DMS53 (cell line): ENCODE measurements at places on chromosomes 12 and 14.

GRCh38 chr12:121087467-121088194 is 45.0 kb upstream of the P2RX7 start:
- no peak for DNase-seq

- DNase-seq: no peak
Measured at GRCh38 chr12:120696626-120697025, 9.7 kb downstream of the MLEC start.

GRCh38 chr12:78244916-78245507 is 414.3 kb downstream of the NAV3 start:
- no peak for DNase-seq

DNA sequence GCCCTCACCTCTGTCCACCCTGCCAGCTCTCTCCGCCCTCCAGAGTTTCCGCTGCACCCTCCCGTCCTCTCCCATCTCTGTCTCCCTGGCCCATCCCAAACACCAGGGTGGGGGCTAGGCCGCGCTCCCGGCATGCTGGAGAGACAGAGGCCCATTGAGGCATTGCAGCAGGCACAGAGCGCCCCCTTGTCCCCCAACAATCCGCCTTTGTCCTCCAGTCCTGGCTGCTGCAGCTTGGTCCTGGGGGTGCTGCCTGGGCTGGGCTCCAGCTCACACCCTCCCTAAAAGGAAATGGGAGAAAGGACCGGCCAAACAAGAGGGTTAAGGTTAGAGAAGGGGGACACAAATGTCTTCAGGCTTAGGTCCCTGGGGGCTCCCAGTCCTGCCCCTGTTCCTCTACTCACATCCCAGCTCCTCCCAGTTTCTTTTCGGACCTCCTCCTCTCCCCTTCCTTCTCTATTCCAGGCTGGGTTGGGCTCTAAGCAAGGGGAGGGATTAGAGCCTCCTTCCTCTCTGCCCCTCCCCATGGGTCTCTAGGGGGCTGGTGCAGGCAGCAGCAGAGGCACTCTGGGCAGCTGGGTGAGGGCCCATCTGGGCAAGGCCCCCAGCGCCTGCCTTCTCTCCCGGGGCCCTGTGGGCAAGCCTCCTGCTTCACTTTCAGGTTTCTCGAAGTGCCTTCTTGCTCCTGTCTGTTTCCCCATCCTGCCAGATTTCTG is at the start of gene CMTM5:
Gene CMTM5 (plus strand): TSS at position 565 of the 716 bp plus-strand sequence. CDS start 206 bp downstream, outside the sequence.
- no peak for DNase-seq

DNA sequence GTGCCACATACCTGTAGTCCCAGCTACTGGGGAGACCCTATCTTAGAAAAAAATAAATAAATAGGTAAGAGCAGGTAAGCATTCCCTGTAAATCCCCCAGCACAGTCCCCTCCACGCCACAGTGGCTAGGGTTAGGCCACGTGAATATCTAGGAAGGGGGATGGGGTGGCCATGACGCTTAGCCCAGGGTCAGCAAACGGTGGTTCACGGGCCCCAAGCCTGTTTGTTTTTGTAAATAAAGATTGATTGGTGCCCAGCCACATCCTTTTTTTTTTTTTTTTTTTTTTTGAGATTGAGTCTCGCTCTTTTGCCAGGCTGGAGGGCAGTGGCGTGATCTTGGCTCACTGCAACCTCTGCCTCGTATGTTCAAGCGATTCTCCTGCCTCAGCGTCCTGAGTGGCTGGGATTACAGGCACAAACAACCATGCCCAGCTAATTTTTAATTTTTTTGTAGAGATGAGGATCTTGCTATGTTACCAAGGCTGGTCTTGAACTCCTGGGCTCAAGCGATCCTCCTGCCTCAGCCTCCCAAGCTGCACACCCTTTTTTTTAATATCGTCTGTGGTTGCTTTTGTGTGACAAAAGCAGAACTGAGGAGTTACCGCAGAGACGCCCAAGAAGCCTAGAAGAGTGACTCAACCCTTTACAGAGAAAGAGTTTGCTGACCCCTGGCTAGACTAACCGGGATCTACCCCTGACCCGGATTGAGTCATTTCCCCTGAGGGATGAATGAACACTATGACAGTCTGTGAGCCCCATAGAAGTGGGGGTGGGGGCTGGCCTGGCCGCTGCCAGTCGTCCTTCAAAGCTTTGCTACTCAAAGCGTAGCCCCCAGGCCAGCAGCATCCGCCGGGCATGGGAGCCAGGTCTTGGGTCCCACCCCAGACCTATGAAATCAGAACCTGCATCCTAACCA is 113.7 kb upstream of the NCOR2 start:
- DNase-seq: no peak

DNA sequence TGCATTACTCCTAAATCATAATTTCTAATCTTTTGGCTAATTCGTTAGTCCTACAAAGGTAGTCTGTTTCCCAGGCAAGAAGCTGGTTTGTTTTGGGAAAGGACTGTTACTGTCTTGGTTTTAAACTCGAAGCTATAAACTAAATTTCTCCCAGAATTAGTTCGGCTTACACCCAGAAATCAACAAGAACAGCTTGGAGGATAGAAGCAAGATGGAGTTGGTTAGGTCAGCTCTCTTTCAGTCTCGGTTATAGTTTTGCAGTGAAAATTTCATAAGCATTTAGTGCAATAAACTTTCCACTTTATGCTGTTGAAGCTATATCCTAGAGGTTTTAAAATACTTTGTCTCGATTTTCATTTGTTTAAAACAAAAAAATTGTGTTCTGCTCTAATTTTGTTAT is 100.3 kb downstream of the SLCO1A2 start:
- DNase-seq: no peak

GRCh38 chr14:71395151-71395604 is 487.9 kb downstream of the PCNX1 start:
- DNase-seq: no peak
